ENCODE measurements at places on chromosomes 5 and 9.

DNA sequence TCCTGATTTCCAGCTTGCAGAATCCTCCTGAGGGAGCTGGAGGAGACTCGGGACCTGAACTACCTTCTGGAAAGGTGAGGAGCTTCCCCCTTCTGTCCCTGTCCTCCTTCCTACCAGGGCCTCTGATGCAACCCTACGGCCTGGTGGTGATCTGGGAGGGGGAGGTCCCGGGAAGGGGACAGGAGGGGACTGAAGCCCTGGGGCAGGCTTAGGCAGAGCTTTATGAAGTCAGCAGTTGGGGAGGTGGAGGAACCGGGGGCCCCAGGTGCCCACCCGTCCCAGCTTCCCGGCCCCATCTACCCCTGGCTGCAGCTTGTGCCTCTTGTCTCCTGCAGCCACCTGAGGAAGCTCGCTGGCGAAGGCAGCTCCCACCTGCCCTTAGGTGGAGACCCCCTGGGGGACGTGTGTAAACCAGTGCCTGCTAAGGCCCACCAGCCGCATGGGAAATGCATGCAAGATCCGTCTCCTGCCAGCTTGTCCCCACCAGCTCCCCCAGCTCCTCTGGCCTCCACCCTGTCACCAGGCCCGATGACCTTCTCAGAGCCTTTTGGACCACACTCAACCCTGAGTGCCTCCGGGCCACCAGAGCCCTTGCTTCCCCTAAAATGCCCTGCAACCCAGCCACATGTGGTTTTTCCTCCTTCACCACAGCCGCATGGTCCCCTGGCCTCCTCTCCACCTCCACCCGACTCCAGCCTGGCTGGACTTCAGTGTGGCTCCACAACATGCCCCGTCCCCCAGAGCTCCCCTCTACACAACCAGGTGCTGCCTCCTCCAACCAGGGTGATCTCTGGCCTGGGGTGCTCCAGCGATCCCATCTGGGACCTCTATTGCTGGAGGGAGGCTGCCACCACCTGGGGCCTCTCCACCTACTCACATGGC, 2.1 kb downstream of the SPATA31E1 start:
- DNase-seq = no peak

DNA sequence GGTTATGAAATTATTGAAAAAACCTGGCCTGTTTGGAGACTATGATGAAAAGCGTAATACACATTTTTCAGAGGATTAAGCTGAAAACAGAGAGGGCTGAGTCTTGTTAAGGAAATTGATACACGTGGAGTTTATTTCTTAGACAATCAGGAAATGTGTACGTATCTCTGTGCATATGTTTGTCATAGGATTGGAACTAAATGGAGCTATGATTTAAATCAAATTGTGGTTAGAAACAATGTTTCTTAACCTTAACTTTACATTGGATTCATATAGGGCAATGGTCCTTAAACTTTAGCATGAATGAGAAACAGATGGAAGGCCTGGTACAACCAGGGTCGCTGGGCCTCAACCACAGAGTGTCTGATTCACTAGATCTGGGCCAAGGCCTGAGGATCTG, 451.6 kb downstream of the CDH18 start:
- no peak for DNase-seq

DNA sequence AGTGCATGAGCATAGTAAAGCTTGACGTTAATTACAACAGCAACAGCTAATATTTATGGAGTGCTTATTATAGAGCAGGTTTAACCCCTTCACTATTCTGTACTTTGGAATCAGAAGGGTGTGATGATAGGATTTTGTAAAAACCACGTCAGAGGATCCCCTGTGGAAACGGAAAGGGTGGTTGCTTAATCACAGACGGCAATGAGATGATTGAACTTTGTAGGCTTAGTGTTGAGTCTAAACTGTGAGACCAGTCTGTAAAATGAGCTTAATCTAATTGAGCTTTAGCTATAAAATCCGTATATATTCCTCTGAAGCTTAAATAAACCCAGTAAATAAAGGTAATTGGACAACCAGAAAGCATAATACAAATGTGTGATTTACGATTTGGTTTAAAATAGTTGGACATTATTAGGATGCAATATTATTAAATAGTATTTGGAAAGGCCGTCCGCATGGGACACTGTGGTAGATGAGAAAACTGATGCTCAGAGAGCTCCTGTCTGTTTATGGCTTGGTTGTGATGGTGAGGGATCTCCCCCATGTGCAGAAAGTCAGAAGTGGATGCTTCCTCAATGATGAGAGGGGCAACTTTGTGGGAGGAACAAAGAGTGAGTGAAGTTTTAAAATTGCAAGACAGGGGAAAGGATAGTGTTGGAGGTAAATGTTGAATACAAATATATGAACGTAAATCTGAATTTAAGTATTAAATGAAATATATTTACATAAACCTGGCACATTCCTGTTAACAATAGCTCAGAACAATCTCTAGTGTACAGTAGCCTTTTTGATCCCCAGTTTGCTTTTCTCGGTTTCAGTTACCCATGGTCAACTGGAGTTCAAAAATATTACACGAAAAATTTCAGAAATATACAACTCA, 23.4 kb upstream of the SCGB3A2 start:
- no peak for DNase-seq

DNA sequence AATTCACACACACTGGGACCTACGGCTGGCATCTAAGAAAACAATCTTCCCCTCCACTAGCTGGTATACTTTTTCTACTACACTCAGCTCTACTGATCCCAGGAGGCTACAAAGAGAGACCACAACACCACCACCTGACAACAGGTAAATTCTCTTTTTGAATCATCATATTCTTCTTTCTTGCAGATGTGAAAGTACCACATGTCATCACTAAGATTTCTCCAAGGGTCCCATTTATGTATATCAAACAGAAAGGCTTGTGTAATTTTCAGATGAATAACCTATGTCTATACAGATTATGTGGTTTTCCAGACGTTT, 25.1 kb downstream of the PUM3 start:
- DNase-seq = no peak

DNA sequence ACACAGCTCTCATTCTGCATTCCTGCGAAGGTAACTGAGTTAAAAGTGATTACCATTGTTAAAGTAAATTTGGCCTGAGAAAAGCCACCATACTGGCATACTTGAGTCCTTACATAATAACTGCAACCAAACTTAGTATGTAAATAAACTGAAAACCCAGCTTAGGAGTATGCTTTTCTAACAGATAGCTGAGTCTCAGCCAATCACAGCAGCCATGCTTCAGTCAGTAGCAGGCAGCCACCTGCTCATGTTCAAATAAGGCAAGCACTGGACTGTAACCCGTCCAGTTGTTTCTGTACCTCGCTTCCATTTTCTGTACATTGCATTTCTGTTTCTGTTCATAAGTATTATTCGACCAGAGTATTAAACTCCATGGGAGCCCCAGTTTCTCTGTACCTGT, 58.6 kb downstream of the GCNT4 start:
- DNase-seq = peak; percentile 18

DNA sequence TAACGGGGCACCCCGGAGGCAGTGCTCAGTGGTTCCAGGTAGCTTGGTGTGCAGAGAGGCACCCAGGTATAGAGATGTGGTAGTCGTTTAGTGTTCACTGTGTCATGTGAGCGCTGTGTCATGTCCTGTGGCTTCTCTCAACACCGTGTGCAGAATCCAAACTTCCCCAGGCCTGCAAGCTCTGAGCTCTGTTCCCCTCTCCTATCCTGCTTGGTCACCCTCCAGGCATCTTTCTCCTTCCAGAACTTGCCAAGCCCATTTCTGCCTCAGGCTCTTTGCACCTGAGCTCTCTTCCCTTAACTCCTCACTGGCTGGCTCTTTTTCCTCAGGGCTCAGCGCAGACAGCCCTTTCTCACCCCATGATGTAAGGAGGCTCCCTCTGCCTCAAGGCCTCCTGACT, 64.8 kb downstream of the CARTPT start:
- DNase-seq = no peak

GRCh38 chr9:83280268-83280667, 217.3 kb upstream of the RASEF start:
- no peak for DNase-seq

DNA sequence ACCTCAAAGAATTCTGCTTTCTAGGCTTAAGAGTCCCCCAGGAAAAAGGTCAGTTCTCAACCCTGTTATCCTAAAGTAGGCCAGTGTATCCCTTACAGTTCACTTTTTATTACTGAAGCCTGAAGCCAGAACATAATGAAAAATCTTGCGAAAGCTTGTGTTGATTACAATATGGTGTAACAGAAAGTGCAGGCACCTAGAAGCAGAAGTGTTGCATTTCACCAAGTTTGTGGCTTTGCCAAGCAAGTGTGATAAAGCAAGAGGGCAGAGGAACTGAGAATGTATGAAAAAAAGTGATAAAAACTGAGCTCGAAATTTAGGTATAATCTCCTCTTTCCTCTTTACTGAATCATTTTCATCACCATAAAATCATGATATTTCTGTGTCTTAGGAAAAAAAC, 26.2 kb downstream of the AGTPBP1 start:
- DNase-seq = peak; percentile 30

GRCh38 chr9:138065287-138065686, 187.7 kb downstream of the CACNA1B start:
- DNase-seq = no peak

- peak; percentile 58 for DNase-seq
These were observed 5.1 kb upstream of the RALGDS start for GRCh38 chr9:133125941-133126696.

- DNase-seq = no peak
These were observed 51.9 kb downstream of the ERBIN start for GRCh38 chr5:65978251-65978650.

- no peak for DNase-seq
These were observed 404.1 kb downstream of the PTPRD start for GRCh38 chr9:10208691-10209069.

GRCh38 chr5:16580382-16580781, 36.4 kb downstream of the RETREG1 start:
- DNase-seq = no peak

DNA sequence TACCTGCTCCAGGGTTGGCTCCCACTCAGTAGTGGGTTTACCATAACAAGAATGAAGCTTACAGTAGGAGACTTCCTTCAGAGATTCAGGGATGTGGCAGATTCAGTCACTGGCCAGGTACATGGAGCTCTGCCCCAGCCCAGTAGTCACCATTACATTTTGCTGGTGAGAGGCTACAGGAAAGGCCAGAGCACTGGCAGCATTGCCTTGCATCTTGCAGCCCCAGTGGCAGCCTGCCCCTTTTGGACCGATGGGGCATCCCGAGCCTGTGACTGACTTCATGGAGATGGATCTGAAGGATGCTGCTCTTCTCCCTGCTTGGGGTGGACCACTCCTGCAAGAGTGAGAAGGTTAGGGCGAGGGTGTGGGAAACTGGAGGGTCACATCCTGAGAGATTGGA, 16.8 kb downstream of the TAS2R1 start:
- DNase-seq = no peak

DNA sequence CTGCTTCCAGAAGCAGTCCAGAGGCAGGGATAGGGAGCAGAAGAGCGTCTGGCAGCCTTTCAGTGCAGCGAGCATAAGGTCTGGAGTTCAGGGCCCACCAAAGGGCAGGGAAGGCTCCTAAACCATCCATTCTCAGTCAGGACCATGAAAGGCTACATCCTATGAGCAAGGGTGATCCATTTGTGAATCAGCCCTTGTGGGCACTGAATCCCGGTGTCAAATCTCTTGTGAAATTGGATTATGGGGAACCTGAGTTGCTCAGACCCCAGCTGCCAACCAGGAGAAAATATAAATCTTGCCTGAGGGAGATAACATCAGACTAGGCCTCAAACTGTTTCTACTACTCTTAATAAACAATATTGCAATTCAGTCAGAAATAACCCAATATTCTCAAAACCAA, 204.4 kb downstream of the SYK start:
- DNase-seq = no peak

GRCh38 chr9:36006549-36007315, 30.0 kb upstream of the RECK start:
- no peak for DNase-seq

- DNase-seq = no peak
These were observed 179.8 kb downstream of the ENC1 start for GRCh38 chr5:74460694-74461093.

DNA sequence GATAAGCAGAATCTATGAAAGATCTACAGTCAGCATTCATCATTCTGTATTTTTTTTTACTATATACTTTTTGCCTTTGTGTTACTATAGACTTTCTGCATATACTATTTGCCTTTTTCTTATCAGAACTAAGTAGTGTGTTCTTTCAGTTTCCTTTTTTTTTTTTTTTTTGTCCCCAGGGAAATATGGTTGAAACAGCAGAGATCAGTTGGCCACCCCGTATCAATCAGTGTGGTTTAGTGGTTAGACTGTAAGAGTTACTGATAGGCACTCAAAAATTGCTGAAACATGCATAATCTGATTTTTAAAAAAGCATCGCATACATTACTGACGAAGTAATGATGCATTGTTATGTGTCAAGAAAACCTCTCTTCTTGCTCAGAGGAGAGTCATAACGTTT, 990.8 kb upstream of the EDIL3 start:
- no peak for DNase-seq

DNA sequence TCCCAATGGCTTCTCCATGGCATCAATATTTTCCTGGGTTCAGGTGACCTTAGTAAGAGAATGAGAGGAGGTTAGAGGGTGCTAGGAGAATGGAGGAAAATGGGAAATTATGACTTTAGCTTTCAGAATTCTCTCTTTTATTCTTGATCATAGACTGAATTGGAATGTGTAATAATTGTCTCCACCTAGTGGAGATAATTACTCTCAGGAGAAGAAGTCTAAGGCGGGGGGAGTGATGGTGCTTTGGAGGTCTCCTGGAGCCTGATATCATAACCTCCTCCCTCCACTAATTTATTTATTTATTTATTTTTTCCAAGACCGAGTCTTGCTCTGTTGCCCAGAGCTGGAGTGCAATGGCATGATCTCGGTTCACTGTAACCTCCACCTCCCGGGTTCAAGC, 221.3 kb downstream of the GRIA1 start:
- DNase-seq = no peak

DNA sequence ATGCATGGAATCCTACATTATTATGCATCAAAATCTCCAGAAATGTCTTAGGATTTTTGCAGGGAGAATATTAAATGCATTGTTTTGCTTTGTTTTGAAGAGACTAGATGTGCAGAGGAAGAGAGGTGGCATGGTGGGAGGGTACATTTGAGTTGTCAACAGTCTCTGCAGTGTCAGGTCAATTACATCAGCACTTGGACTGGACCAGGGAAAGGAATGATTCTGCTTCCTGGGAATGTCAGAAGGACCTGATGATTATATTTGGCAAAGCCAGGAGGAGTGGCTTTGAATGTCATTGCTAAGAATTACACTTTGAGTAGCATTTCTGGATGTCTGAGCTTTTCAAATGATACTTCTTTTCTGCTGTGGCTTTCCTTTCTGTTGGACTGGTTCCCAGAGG, 17.5 kb upstream of the TMEFF1 start:
- no peak for DNase-seq

- no peak for DNase-seq
These were observed 127.2 kb downstream of the MACIR start for GRCh38 chr5:103385722-103386121.

GRCh38 chr9:7185612-7186011, 427.8 kb downstream of the KDM4C start:
- no peak for DNase-seq
